ENCODE measurements at places on chromosomes 7 and 10.

- DNase-seq = no peak
Measured at GRCh38 chr7:49812534-49812933, 39.1 kb downstream of the VWC2 start.

GRCh38 chr7:34198231-34198641 is 292.9 kb downstream of the BMPER start:
- DNase-seq = no peak

GRCh38 chr7:43905209-43905946 is 1.0 kb downstream of the URGCP start:
- no peak for DNase-seq

- DNase-seq = no peak
Measured at GRCh38 chr7:46448478-46448877, 527.4 kb upstream of the IGFBP3 start.

DNA sequence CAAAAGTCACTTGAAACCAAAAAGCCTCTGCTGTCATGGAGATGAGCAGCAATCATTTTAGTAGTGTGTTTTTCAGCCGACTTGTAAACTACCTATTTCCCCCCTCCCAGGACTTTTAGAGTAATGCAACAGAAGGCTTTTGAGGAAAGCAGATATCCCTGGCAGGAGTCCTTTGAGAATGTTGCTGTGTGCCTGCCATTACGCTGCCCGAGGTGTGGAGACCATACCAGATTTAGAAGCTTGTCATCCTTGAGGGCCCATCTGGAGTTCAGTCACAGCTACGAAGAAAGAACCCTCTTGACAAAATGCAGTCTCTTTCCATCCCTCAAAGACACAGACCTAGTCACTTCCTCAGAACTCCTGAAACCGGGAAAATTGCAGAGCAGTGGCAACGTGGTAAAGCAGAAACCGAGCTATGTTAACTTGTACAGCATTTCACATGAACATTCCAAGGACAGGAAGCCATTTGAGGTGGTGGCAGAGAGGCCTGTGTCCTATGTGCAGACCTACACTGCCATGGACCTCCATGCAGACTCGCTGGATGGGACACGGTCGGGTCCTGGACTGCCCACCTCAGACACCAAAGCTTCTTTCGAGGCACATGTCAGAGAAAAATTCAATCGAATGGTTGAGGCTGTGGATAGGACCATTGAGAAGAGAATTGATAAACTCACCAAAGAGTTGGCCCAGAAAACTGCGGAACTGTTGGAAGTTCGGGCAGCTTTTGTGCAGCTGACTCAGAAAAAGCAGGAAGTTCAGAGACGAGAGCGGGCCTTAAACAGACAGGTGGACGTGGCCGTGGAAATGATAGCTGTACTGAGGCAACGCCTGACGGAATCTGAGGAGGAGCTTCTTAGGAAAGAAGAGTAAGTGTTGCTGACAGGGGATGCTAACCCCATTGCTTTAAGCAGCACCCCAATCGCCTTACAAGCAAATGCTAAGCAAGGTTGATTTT is 2.2 kb downstream of the ZNF365 start:
- no peak for DNase-seq

- DNase-seq = no peak
Measured at GRCh38 chr10:13922586-13922985, 335.8 kb downstream of the PRPF18 start.

- DNase-seq = no peak
Measured at GRCh38 chr10:45408421-45409319, 34.7 kb downstream of the ALOX5 start.

DNA sequence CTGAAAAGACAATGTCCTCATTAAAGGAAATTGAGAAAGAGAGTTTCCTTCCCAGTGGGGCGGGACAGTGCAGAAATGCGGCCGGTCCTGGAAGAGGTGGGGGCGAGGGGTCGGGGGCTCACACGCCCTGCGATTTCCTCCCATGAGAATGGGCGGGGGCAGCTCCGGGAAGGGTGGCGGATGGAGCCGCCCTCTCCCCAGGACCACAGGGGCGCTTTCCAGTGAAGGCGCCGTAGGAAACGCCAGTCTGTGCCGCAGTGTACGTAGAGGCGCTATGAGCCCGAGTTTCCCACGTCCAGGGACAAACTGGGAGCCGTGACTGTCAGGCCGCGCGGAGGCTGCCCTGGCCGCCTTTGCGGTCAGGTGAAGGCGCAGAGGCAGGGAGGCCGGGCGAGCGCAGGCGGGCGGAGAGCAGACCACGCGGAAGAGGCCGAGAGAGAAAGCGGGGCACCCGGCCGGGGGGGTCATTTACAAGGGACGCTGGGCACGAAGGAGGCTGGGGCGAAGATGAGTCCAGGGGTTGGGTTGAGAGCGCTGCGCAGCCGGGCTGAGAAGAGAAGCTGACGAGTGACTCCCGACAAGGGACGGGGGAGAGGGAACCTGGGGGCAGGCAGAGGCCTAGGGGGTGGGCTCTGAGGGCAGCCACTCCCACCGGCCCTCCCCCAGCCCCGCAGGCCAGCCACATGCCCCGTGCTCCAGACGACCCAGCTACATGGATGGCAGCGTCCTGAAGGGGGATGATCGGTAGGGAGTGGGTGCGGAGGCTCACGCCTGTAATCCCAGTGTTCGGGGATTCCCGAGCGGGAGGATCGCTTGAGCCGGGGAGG is 45.0 kb downstream of the ALOX5 start:
- DNase-seq = no peak

DNA sequence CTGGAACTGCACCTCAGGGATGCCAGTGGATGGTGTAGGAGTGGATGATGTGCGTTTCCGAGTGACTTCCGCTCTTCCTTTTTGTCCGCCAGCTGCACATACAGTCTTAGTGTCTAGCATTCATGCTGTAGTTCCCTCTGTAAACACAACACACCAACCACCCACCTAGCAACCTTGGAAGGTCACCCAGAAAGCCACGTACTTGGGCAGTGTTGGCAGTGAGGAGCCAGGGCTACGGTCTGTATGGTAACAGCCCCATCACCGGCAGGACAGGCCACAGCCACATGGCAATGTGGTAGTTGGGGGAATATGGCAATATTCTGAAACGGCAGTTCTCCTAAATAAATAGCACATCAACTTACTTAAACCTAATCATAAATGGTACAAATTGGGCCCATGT is 613.5 kb upstream of the MGMT start:
- no peak for DNase-seq

DNA sequence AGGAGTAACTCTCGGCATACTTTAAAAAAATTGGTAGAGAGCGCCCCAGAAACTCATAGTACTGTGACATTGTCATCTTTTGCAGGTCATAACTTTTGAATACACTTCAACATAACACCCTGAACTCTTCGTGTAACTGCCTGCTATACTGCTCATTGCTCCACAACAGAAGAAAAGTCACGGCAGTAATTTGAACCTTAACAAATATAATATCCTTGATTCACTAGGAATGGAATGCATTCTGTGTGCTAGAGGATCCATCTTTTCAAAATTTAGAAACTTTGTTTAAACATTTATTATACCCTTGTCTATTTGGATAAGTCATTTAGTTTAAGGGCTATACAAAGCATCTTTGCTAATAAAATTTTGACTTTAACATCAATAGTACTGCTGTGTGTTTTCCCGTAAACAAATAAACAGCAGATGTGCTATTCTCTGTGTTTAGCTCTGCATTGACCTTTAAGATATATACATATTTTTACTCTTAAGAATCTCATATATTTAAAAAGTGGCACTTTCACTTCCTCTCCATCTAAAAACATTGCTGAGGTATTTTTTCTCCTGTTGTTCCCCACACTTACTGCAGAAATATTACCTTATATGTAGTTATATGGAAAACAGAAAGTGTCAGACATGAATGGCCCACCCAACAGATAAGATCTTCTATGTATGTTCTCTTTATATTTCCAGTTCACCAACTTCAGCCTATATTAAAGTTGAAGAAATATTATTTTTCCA is 217.6 kb upstream of the TMEM229A start:
- no peak for DNase-seq

DNA sequence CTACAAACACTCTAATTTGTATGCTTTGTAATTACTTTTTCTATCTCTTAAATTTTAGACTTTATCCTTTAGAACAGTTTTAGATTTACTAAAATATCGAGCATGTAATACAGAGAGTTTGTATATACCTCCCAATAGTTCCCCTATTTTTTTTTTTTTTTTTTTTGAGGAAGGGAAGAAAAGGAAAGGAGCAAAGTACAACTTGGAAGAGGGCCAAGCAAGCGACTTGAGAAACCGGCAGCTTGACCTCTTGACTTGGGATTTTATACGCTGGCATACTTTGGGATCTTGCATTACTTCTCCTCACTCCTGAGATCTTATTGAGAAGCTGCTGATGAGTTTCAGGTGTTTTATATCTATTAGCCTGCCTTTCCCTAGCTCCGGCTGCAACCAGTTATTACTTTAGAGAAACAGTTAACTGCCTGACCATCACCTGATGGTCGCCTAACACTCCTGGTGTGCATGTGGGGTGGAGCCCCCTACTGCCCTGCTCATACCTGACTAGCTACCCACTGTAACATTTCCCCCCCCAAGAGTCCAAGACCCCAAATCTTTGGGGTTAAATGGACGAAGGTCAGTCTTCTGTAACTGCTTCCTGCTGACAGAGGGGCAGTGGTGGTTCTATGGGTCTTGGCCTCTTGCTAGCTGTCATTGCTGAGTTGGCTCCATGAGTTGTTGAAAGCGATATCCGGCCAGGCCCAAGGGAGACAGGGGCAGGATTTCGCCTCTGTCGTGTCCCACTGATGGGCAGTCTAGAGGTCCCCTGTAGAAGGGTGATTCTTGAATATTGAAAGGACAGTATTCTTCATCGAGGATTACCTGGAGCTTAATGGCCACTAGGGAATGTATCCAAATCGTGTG is 28.5 kb downstream of the MKLN1 start:
- no peak for DNase-seq

- no peak for DNase-seq
Measured at GRCh38 chr10:11106621-11107374, 89.1 kb downstream of the CELF2 start.

GRCh38 chr7:137882261-137882668 is 35.5 kb upstream of the DGKI start:
- no peak for DNase-seq

- DNase-seq = peak; percentile 92
Measured at GRCh38 chr7:157690833-157691585, 354.2 kb downstream of the DNAJB6 start.

GRCh38 chr10:120460776-120461175 is 3.7 kb downstream of the PLPP4 start:
- DNase-seq = no peak

DNA sequence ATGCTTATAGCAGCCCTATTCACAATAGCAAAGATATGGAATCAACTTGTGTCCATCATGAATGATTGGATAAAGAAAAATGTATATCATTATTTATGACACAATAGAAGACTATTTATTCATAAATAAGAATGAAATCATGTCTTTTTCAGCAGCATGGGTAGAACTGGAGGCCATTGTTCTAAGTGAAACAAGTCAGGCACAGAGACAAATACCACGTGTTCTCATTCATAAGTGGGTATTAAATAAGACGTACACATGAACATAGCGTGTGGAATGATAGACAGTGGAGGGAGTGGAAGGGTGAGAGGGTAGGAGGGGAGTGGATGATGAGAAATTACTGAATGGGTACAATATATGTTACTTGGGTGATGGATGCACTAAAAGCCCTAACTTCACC is 762.4 kb downstream of the REEP3 start:
- DNase-seq = no peak

GRCh38 chr7:78140109-78140508 is 341.5 kb downstream of the PHTF2 start:
- no peak for DNase-seq

DNA sequence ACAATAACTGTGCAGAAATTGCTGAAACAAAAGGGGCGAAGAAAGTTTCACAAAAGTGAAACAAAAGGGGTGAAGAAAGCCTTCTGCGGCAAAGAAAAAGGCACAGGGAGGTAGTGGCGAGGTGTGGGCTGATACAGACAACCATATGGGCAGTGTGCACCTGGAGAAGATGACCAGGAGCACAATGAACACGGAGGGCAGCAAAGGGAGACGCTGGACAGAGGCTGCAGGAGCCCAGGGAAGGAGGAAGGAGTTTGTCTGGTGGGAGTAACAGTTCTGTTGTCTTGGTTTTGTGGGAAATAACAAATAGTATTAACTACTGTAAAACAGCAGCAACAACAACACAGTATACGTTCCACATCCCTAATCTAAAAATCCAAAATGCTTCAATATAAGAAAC is 42.4 kb downstream of the ESYT2 start:
- no peak for DNase-seq

DNA sequence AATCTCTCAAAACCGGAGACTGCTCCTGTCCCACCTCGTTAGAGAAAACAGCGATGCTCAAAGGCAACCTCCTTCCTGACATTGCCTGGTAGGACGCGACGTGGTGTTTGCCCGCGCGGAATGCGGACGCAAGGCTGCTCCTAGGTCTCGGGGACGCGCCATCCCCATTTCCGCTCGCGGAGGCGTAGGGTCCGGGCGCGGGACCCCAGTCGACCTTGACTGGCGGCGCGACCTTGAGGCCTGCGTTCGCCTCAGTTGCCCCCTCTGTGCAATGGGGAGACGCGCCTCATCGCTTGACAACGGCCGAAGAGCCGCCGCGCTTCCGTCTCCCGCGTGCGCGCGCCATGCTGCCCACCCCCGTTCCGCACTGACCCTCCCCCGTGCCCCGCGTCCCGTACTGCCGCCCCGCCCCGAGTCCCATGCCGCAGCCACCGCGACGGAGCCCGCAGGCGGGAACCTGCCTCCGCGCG is 412 bp upstream of the PPIA start:
- DNase-seq = peak; percentile 64

GRCh38 chr7:42448901-42449300 is 211.9 kb upstream of the GLI3 start:
- DNase-seq = no peak

DNA sequence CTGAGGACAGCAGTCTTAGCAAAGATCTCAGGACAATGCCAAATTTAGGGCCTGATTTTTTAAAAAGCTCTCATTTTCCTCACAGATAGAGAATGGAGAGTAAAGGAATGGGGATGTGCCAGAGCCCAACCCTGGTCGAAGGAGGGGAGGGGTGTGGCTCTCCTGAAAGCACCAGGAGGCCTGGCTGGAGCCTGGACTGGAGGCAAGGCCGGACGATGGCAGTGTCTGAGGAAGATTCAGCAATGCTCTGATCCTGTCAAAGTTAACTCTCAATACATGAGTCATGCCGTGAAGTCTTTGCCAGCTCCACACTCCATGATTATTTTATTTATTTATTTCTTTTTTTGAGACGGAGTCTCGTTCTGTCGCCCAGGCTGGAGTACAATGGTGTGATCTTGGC is 108.3 kb downstream of the UPF2 start:
- DNase-seq = no peak

DNA sequence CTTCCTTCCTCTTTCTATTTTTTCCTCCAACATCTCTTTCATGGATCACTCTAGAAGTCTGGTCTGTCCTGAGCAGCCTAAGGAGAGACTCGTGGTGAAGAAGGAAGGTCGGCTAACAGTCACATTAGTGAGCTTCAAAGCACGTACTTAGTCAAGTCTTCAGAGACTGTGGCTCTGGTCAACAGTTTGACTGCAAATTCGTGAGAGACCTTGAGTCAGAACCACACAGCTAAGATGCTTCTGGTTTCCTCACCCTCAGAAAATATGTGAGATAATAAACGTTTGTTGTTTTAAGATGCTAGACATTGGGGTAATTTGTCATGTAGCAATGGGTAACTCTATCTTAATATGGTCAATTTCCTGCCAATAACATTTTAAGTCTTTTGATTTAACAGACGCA is 126.2 kb upstream of the LRRN3 start:
- DNase-seq = no peak

Data from NCI-H1092 (cell line).